GM12892 (cell line): ENCODE measurements at places on chromosomes 7 and 10.

DNA sequence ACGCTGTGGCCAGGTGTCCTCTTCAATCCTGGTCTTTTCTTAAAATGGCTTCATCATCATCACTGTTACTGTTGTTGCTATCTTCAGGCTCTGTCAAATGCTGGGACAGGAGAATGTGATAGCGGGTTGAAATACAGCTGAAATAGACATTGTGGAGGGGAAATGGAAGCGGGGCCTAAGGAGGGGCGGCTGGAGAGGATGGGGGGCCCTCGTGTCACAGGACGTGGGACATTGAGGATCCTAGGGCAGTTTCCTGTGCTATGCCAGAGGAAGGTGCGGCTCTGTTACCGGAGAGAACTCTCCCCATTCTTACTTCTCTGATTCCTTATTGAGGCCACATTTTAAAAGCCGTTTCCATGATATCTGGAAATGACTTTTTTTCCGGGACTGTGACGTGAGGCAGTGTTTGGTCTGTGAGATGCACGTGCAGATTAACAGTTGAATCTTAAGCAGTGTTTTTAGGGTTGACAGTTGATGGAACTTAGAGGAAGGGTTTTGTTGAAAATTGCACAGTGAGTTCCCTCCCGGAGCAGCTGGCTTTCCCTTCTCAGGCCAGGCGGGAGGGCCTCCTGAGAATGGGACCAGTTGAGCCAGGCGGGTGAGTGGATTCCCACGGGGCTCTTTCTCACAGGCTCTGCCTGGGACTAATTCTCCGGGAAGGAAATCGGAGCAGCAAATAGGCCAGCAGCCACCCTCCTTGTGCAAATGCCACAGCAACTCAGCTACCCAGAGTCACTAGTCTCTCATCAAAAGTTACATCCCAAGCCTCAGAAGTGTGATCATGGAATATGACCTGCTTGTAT, 125.2 kb downstream of the TACC2 start:
- DNase-seq: no peak

GRCh38 chr10:101829561-101830315, 11.5 kb upstream of the OGA start:
- peak; percentile 96 for DNase-seq

DNA sequence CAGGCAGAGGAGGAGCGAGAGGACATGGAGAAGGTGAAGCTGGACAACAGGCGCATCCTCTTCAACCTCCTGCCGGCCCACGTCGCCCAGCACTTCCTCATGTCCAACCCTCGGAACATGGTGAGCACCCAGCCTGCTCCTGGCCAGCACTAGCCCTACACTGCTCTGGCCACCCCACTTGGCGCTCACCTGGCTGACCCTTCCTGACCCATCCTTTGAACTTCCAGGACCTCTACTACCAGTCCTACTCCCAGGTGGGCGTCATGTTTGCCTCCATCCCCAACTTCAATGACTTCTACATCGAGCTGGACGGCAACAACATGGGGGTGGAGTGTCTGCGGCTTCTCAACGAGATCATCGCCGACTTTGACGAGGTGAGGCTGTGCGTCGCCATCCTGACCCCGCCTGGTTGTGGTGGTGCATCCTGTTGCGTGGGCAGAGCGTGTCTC, 129.2 kb downstream of the ADCY1 start:
- DNase-seq: no peak

DNA sequence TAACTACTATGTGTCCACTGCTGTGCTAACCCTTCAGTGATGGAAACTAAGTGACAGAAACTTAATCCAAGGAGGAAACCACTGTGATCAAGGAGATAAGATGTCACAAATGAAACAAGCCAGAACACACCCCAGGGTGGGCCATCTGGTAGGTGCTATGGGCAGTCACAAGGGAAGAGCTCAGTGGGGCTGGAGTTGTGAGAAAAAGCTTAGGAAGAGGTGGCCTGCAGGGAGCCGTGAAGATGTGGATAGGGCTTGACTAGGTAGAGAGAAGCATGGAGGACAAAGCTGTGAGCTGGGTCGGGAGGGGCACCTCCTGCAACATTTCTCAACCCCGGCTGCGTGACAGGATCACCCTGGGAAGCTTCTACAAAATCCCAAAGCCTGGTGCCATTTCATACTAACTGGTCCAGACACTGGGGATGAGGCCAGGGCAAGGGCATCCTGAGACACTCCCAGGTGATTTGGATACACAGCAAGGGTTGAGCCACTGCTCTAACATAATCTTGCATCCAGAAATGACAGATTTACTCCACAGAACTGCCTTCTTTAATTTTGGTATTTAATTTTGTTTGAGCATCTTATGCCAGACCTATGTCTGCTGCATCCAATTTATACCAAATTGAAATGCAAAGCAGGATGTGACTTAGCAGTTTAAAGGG, 69.3 kb downstream of the OSBPL3 start:
- no peak for DNase-seq

DNA sequence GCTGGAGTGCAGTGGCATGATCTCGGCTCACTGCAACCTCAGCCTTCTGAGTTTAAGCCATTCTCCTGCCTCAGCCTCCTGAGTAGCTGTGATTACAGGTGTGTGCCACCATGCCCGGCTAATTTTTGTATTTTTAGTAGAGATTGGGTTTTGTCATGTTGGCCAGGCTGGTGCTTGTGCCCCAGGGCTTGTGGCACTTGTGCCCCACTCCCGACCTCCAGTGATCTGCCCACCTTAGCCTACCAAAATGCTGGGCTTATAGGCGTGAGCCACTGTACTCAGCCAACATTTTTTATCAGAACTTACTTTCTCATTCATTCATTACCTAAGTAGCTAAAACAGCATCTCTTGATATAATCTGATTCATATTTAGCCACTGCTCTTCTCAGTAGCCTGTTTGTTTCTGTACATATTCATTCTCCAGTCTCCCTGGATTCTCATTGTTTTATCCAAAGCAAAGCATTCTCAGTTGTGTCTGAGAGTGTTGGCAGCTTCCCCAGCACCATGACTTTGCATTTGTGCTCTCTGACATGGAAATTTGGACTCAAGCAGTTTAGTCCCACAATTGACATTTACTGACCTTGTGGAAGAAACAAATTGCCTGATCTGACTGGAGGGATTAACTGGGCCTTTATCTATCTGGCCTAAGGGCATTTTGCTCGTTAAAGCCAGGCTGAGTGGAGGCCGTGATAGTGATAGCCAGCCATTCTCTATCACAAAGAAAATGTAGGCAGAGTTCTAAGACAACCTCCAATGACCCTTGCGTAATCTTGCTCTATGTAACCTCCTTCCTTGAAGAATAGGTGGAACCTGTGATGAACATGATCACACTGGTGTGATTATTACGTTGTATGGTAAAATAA, 44.9 kb downstream of the AKR1B15 start:
- DNase-seq: no peak

- no peak for DNase-seq
These were observed 29.4 kb downstream of the CFAP46 start for GRCh38 chr10:132912713-132913558.

DNA sequence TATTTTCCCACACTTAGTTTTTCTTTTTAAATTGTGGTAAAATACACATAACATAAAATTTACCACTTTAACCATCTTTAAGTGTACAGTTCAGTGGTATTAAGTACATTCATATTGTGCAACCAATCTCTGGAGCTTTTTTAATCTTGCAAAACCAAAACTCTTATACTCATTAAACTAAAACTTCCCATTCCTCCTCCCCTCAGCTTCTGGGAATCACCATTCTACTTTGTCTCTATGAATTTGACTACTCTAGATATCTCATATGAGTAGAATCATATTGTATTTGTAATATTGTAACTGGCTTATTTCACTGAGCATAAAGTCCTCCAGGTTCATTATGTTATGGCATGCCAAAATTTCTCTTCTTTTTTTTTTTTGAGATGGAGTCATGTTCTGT, 86.4 kb upstream of the JAZF1 start:
- DNase-seq: no peak

DNA sequence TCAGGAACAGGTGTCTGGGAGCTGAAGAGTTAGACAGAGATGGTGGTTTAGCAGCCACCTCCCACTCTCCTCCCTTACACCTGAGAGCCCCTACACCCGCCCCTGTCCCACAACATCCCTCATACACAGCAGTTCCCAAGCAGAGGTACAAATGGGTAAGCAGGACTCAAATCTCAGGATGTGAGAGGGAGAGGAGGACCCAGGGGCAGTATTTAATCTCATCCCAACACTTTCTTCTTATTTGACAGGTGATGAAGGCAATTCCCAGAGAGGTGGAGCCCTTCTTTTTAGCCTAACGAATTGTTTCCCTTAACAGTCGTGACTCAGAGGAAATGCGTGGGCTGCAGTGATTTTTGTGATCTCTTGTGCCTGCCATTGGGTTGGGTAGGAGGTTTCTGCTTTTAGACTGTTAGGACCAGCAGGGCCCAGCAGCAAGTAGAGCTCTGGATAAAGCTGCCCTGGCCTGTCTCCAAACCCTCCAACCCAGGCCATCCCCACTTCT, 191.3 kb downstream of the HECW1 start:
- DNase-seq: no peak

DNA sequence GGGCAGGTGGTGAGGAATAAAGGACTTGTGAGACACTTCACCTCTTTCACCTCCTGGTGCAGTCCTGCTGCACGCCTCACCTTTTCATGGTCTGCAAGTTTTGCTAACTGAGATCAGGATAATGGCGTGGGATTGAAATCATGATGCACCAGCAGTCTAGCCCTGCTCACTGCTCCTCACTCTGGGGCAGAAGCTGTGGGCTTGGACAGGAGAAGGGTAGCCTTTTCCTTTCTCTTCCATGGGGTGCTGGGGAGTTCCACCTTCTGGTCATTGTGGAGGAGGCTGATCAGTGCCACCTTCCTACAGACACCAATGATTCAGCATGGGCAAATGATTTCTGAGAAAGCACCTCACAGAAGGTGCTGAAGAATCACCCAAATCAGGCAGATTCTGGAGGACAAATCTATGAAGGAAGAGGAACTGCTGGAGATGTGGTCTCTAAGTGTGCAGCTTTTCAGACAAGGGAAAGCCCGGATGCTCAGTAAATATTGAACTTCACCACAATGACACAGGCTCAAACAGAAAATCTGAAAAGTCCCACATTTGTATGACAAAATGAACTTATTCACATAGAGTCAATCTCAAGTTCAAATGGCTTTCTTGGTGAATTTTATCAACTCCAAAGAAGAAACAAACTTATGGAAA, 19.7 kb downstream of the MBL2 start:
- no peak for DNase-seq

- no peak for DNase-seq
These were observed 822.0 kb downstream of the TNS3 start for GRCh38 chr7:46759711-46760480.

DNA sequence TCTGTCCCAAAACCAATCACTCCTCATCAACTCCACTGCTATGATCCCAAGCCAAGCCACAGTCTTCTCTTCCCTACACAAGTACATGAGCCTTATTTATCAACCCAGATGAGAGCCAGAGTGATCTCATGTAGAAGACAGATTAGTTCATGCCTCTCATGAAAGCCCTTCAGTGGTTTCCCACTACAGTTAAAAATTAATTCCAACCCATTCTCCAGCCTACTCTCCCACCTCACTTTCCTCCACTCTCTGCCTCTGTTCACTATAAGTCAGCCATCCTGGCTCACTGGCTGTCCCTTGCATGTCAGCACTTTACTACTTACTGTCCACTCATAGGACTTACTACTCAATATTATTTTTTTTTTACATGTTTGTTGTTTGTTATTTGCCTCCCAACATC, 67.3 kb downstream of the CACUL1 start:
- no peak for DNase-seq

DNA sequence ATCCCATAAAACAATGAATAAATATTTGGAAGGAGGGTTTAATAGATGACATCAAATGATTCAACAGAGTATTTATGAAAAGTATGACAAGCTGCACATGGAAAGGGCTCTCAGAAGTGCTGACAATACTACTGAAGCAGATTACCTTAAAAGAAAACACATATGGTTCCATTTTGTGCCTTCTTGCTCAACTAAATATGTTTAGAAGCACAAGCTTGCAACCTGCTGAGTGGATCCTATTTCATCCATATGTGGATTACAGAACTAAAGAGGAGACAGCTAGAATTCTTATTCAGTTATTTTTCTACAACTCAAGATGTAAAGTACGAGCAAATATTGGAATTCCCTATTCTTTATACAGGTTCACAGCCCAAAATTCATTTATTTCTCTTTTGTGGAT, 340.6 kb downstream of the TFEC start:
- no peak for DNase-seq

GRCh38 chr10:108252771-108253170, 1088.3 kb upstream of the SORCS1 start:
- DNase-seq: no peak

DNA sequence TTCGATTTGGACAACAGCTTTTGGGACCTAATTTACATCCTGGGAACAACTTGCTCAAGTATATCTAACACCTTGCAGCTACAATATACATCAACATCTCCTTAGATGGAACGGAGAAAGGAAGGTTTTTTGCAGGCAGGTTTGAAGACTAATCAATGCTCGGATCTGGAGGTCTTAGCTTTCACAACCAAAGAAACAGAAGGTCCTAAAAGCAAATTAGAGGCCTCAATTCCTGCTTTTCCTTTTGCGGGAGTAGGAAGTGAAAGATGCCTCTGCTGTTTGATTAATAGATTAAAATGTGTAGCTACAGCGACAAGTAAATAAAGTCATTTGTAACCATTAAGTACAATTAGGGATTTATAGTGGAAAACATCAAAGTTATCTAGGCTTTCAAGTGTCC, 3.7 kb upstream of the SP8 start:
- DNase-seq: no peak

- DNase-seq: no peak
These were observed 94.9 kb downstream of the MET start for GRCh38 chr7:116766881-116767280.

- DNase-seq: no peak
These were observed 444.7 kb downstream of the DGKB start for GRCh38 chr7:14457568-14458453.

DNA sequence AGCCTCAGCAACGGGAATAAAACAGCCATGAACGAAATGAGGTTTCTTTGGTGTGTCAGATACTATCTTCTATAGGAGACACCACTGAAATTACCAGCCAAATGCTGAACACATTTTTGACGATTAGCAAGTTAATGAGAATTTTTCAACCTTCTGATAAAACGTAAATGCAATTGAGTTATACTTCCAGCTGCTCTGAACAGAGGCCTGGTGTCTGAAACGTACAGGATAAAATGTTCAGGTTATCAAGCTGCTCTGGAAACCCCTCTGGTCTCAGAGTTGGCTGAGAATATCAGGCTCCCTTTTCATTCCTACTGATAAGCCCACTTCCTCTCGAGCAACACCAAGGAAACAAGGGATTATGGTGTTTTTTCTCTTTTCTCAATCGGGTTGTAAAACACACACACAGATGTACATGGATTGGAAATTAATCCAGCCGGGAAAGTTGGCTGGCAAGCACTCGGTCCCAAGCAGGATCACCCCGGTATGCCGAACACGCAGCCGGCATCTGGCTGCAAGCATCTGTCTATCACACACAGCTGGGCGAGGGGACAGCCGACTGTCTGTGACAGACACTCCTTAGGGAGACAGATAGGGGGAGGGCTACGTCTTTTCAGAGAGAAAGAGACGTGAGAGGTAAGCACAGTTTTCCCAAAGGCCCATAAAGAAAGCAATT, 171.8 kb downstream of the PRKAG2 start:
- no peak for DNase-seq

GRCh38 chr7:45000093-45001032, at the start of gene CCM2:
TSS of gene CCM2 (plus strand) at chr7:45000201. CDS start at chr7:45000334, 133 bp downstream.
- no peak for DNase-seq

GRCh38 chr7:139341058-139341775, at the start of gene FMC1:
TSS of gene FMC1 (plus strand) at chr7:139341337. CDS start at chr7:139341385, 48 bp downstream.
- DNase-seq: peak; percentile 69

- no peak for DNase-seq
These were observed 289.5 kb upstream of the AOAH start for GRCh38 chr7:37013771-37014170.
